ENCODE measurements at places on chromosomes 5 and 9.

GRCh38 chr5:78907255-78907891, 77.7 kb downstream of the ARSB start:
- DNase-seq, result no peak

- no peak for DNase-seq
These were observed 419.2 kb upstream of the NMUR2 start for GRCh38 chr5:152824316-152824715.

DNA sequence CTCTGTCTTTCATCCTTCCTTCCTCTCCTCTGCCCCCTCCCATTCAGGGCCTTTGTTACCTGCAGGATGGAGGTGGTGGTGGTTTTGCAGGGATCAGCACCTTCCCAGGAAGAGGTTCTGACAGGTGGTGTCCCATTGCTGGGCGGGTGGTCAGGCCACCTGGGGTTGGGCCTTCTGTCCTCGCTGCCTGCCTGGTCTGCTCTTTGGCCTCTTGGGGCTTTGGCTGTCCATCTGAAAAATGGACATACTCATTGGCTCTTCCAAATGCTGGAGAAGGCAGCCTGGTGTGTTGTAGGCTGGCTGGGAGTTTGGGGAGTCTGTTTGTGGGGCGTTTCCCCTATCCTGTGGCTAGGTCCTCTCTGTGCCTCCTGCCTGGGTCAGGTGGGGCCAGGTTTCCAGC, 4.3 kb downstream of the RXRA start:
- no peak for DNase-seq

DNA sequence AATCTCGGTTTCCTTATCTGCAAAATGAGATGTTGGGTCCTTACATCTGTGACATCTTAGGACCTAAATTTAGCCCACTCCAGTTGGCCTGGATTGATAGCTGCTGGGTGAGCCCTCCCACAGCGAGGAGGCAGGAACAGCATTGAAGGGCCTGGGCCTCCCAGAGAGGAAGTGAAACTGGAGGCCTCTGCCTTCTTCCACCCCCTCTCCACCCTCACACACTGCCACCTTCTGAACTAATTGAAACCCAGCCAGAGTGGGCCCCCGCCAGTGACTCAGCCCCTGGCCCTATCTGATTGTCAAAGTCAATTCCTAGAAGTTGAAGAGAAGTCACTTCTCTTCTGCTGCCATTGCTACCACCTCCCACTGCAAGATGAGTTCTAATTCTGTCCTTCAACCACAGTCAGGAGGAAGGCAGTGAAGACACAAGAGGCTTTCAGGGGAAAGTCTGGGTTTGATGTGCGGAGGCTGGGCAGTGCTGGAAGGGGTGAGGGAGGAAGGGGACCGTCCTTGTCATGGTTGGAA, 55.2 kb upstream of the NEK6 start:
- DNase-seq, result peak; percentile 61

- DNase-seq, result no peak
These were observed 41.0 kb downstream of the BASP1 start for GRCh38 chr5:17258431-17258830.

DNA sequence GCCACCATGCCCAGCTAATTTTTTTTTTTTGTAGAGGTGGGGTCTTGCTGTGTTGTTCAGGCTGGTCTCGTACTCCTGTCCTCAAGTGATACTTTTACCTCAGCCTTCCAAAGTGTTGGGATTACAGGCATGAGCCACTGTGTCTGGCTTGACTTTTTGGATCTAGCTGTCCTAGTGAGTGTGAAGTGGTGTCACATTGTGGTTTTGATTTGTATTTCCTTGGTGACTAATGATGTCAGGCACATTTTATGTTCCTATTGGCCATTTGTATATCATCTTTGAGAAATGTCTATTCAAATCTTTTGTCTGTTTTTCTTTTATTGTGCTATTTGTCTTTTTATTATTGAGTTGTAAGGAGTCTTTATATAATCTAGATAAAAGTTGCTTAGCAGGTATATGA, 53.5 kb upstream of the MCCC2 start:
- peak; percentile 65 for DNase-seq

DNA sequence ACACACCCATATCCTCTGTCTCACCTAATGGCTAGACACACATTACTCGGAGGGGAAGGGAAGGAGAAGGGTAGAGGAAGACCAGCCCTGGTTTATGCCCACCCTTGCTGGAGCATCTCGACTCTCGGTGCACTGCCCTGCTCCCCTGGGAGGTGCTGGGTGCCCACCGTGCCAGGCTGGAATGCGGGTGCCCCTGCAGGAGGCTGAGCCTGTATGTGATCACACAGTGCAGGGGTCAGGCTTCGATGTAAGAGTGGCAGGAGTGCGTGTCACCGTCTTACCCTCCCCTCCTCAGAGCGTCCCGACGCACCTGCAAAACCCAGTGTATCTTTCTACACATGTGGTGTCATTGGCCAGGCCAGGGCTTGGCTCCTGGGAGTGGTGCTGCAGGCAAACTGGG, 7.3 kb upstream of the ACOT12 start:
- no peak for DNase-seq

- no peak for DNase-seq
These were observed 639.2 kb downstream of the NR2F1-AS1 start for GRCh38 chr5:92941806-92942205.

- no peak for DNase-seq
These were observed 26.2 kb upstream of the LAMC3 start for GRCh38 chr9:130982636-130983358.

- DNase-seq, result no peak
These were observed 100.8 kb upstream of the TLE4 start for GRCh38 chr9:79470954-79471353.

DNA sequence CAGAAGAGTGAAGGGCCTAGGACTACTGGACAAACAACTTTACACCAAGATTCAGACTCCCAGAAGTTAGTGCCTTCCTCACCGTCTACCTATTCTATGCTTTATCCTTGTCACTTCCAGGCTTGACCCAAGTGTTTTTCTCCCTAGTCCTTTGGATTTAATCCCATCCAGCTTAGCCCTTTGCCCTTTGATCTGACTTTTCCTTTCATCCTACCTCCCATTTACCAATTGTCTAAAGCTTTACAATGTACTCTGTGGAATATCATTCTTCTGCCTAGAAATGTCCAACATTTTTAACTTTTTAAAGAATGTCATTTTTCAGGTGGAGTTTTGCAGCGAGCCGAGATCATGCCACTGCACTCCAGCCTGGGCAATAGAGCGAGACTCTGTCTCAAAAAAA, 292.1 kb downstream of the EPB41L4A start:
- DNase-seq, result no peak

- no peak for DNase-seq
These were observed 252.7 kb downstream of the AP3B1 start for GRCh38 chr5:78041805-78042204.

DNA sequence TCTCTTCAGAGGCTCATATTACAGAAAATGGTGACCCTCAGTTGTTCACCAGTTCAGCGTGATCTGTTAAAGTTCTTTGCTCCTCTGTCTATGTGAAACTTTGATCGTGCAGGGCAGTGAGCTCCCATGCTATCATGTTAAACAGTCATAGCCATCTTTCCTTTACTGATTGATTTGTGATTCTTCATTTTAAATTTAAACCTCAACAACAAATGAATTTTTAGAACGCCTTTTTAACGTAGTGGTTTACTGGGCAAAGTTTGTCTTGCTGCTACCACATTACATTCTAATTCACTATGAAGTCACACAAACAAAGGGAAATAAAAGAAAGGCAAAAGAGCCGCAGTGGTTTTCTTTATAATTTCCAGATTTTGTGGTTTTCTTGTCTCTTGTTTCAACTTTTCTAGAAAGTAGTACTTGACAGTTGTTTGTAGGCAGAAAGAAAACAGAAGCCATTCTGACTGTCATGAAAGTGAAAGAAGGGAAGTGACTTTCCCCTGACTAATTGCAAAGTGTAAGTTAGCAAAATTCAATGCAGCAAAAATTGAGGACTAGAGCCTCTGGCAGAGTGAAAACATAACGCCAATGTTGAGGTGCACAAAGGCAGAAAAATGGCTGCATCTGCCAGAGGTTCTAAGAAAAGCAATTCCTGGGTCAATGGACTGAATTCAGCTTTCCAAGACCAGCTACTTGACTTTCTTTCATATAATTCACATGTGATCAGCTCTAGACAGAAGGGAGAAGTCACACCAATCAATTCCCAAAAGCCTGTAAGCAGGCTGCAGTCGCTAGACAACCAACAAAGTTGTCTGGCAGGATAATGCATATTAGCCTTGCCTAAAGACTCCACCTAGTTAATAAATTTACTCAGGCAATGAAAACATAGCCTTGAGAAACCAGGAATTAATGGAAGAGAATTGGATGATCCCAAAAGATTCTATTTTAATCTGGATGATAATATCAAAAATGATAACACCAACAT, 7.1 kb upstream of the IFNA6 start:
- DNase-seq, result peak; percentile 15

GRCh38 chr9:22118810-22119521, 109.9 kb upstream of the CDKN2B start:
- no peak for DNase-seq

DNA sequence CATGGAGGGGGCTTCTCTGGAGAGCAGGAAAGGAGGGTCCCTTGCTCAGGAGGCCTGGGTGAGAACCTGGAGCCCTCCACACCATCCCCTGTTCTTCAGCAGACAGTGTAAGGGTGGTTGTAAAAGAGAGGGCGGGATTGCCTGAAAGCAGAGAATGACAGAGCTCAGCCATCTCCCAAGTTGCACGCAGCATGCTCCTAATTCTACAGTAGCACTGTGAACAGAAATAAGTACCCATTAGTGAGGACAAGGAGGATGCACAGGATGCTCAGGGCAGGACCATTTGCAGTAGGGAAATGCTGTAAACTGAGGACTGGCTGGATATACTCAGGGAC, 8.4 kb downstream of the CCDC69 start:
- DNase-seq, result no peak

DNA sequence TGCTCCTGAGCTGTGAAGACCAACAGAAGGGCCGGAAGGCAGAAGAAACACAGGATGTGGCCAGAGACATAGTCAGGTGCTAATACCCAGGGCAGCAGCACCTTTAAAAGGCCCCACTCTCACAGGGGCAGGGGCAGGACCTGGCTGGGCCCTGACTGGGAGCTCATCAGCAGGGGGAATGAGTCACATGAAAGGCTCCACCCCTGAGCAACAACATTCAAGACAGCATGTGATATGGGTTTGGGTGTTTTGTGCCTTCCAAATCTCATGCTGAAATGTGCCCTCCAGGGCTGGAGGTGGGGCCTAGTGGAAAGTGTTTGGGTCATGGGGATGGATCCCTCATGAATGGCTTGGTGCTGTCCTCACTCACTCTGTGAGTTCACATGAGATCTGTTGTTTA, 181.7 kb downstream of the ERCC6L2 start:
- no peak for DNase-seq

DNA sequence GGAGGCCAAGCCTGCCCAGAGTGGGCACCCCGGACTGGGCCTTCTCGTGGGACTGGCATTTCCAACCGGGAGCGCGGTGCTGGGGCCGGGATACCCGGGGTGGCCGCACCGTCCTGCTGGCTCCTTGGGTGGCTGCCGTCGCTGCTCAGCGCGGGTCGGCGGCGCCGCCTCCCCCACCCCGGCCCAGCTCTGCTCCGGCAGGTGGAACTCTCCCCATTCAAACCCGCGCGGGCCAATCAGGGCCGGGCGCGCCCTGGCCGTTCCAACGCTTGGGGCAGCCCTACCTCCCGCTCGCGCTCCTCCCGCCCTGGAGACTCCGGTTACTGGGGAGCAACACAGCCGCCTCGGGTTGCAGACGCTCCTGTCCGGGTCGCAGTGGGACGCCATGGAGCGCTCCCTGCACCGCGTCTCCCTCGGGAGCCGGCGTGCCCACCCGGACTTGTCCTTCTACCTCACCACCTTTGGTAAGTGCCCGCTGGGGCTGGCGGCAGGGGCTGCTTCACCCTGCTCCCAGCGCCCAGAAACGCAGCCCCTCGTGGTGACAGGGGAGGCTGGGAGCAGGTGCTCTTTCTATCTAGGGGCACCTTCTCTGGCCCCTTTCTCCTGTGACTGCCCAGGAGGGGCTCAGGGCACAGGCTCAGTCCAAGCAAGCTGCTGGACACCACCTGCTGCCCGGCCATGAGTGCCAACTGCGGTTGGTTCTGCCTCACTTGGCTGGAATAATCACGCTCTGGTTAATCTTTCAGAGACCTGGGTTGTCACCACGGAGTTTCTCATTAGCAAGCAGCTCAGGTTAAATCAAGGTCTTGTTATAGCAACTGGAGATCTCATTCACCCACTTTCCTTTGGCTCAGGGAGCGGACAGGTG, at the start of gene RGS3:
RGS3 (plus strand) TSS at position 310 of the 868 bp plus-strand sequence; CDS start at position 386, 76 bp downstream.
- DNase-seq, result no peak

DNA sequence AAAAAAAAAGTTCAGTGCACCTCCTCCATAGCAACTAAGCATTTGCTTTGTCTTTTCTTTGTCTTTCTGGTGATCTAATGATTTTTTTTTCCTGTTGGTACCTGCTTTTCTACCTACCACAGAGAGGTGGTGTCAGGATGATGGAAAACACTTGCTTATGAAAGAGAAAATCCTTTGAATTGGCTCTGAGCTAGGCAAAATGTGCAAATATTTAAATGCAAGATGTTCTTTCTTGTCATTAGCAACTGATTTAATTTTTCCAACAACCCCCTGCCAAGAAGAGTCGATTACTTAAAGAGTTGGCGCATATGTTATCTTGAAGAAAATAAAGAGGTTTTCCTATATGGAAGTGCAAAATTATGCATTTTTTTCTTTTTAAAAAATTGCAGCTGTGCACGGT, 37.7 kb downstream of the TNC start:
- no peak for DNase-seq

DNA sequence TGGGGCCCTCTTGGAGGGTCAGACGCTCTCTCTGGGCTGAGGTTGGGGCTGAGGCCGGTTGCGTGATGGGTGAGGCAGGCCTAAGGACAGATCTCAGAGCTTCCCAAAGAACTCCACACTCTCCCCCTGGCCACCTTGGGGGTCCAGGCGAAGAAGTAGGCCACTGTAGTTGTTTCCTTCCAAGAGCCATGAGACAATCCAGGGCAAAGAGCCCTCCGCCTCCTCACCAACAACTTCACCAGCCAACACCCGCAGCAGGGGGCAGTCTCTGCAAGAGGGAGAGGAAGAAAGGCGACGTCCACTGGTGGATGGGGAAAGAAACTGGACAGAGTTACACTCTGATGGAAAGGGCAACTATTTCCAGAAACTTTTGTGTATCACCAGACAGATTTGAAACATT, 10.7 kb downstream of the SLC35A4 start:
- DNase-seq, result no peak

DNA sequence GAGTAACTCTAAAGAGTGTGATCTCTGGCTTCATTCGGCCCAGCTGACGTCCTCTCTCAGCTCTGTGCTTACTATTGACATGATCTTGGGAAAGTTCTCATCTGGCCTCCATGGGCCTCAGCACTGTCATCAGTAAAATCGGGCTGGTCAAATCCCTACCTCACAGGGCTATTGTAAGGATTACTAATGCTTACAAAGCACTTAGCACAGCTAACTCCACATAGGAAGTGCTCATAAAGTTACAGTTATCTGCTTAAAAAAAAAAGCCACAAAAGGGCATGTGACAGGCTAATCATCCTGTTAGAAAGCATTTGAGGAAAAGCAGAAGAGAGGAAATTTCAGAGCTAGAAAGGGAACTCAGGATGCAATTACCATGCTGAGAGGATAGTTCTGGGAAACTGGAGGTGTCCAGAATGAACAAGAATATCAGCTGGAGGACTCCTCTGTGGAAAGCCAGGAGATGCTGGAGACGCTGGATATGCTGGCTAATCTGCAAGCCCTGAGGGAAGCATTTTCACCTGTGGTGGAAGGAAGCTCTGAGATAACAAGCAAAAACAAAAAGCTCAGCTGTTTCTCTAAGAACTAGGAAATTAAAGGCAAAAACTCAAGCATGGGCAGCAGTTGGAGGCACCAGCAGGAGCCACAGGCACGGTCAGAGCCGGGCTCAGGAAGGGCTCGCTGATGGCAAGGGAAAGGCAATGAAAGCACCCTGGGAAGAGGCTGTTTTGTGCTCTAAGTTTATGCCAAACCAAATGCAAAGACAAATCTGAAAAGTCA, 4.4 kb upstream of the BHMT start:
- no peak for DNase-seq

GRCh38 chr5:88480801-88481499, 212.3 kb upstream of the TMEM161B start:
- DNase-seq, result no peak
